ENCODE measurements at places on chromosomes 5 and 9. TPM values are rescaled to one million over a fixed set of nuclear protein-coding genes. Genes with fewer than 3 reads are reported as not detected.

The WDR38 gene
- not detected for total RNA-seq

The IFNA21 gene
- not detected for total RNA-seq

The ZNF618 gene
- 29.5 TPM for total RNA-seq

The FGD3 gene
- 5.6 TPM for total RNA-seq

The CDHR2 gene
- total RNA-seq: 0.11 TPM

The DNAI1 gene
- 0.27 TPM for total RNA-seq

The SMIM27 gene
- 3.3 TPM for total RNA-seq

The CDC20B gene
- total RNA-seq: 0.38 TPM

The CLPTM1L gene
- total RNA-seq: 102 TPM

The LIFR gene
- total RNA-seq: 60.8 TPM

The FOXD4L5 gene
- 0.22 TPM for total RNA-seq

The FLT4 gene
- 15.1 TPM for total RNA-seq

The SUSD3 gene
- total RNA-seq: 2.4 TPM

The HRH2 gene
- 1.8 TPM for total RNA-seq

The CLINT1 gene
- total RNA-seq: 96.4 TPM

The PITX1 gene
- total RNA-seq: 31.1 TPM

The CDC25C gene
- total RNA-seq: 3.8 TPM

The WNT8A gene
- total RNA-seq: not detected

The PDLIM4 gene
- 15.4 TPM for total RNA-seq

The IL9 gene
- not detected for total RNA-seq

The ORM2 gene
- not detected for total RNA-seq

The SLC36A2 gene
- not detected for total RNA-seq

The TMOD1 gene
- total RNA-seq: 13.4 TPM

The CARTPT gene
- not detected for total RNA-seq

The BRD9 gene
- total RNA-seq: 47.8 TPM

The IFNE gene
- not detected for total RNA-seq

The CDKN2A gene
- total RNA-seq: 0.82 TPM

The FANCC gene
- total RNA-seq: 32.6 TPM

The NR2F1-AS1 gene
- total RNA-seq: 32.1 TPM

The PCDHB9 gene
- total RNA-seq: 5.9 TPM

The C5orf34 gene
- 4.4 TPM for total RNA-seq

The TLR4 gene
- total RNA-seq: 12.6 TPM

The HMMR gene
- 8.6 TPM for total RNA-seq

The RASA1 gene
- 80.3 TPM for total RNA-seq

The CBY3 gene
- not detected for total RNA-seq

The SCGB3A2 gene
- not detected for total RNA-seq

The ACOT12 gene
- not detected for total RNA-seq

The PCDHB14 gene
- 13.5 TPM for total RNA-seq

The ZFP2 gene
- total RNA-seq: 7.1 TPM

The SLC45A2 gene
- total RNA-seq: 6.4 TPM

The PCA3 gene
- total RNA-seq: 0.27 TPM

The CPLANE1 gene
- total RNA-seq: 72.5 TPM

The ZNF454 gene
- 21.7 TPM for total RNA-seq

The GLT6D1 gene
- not detected for total RNA-seq

The ST8SIA4 gene
- total RNA-seq: 16.4 TPM

The SPATA31D4 gene
- total RNA-seq: not detected

The PCDHB5 gene
- 8.4 TPM for total RNA-seq

The DMRT2 gene
- 2.7 TPM for total RNA-seq

The PCDHGB2 gene
- 14.6 TPM for total RNA-seq

The SURF4 gene
- 136 TPM for total RNA-seq

The GGTA1 gene
- total RNA-seq: 3.5 TPM

The PLCXD3 gene
- 2.4 TPM for total RNA-seq

The ZDHHC12 gene
- total RNA-seq: 10.9 TPM

The DBH gene
- 0.11 TPM for total RNA-seq

The KLHL3 gene
- 23.7 TPM for total RNA-seq

The BTNL9 gene
- total RNA-seq: 4.7 TPM
